Diencephalon (tissue), 1 donor: ENCODE measurements at places on chromosomes 13 and 19. TPM values are rescaled to one million over a fixed set of nuclear protein-coding genes. Genes with fewer than 3 reads are reported as not detected.

Gene THSD8
- total RNA-seq = not detected

Gene PLPP2
- total RNA-seq = 5.3 TPM

Gene CEACAM20
- total RNA-seq = not detected

Gene EVI5L
- total RNA-seq = 55.4 TPM

Gene SKA3
- 18.0 TPM for total RNA-seq

Gene FGF14
- total RNA-seq = 77.3 TPM

Gene MYH14
- 4.4 TPM for total RNA-seq

Gene RNF225
- total RNA-seq = not detected
